ENCODE measurements at places on chromosomes 2 and 18.

GRCh38 chr2:174158003-174158402 lies 90.3 kb downstream of the OLA1 start:
- peak; percentile 25 for DNase-seq

DNA sequence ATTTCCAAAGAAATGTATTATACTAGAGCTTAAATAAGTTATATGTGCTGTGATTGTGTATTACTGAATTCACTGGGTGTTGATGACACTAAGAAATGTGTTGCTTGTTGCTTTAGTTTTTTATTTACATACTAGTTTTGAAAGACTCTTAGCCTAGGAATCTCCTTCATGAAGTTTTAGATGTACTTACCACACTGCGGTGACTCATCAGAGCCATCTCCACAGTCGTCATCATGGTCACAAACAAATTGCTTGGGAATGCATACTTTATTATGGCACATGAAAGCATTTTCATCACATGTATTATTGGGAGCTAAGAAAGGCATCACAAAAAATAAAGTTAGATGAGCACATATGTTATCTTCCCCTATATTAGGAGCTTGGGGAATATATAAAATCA lies 1624.2 kb downstream of the LRP1B start:
- DNase-seq: no peak

DNA sequence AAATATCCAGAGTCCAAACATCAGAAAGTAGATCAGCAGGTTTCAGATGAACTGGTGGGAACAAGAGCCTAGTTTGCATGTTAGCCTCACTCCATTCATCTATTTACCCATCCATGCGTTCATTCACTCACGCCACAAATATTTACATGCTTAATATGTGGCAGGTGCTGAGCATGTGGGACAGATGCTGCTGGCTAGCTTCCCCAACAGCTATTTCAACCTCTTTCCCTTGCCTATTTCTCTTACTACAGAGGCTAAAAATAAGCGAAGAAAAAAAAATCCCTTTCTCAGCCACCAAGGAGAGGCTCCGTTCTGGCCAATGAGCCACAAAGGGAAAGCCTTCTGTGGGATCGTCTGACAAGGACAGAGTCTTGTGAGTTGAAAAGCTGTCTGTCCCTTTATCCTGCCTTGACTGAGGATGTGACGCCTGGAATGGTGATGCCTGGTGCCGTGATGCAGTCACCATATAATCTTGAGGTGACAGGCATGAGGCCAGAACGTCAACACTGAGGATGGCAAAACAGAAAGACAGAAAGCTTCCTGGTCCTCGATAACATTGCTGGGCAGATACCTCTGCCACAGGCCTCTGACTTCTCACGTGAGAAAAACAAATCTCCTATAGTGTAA lies 78.2 kb downstream of the KCTD1 start:
- no peak for DNase-seq

- no peak for DNase-seq
These were observed 25.0 kb downstream of the PTPN2 start for GRCh38 chr18:12858991-12859390.

- DNase-seq: no peak
These were observed 86.7 kb upstream of the RANBP2 start for GRCh38 chr2:108632332-108633160.

GRCh38 chr2:240431661-240432424 lies 3.6 kb upstream of the GPC1 start:
- DNase-seq: no peak

DNA sequence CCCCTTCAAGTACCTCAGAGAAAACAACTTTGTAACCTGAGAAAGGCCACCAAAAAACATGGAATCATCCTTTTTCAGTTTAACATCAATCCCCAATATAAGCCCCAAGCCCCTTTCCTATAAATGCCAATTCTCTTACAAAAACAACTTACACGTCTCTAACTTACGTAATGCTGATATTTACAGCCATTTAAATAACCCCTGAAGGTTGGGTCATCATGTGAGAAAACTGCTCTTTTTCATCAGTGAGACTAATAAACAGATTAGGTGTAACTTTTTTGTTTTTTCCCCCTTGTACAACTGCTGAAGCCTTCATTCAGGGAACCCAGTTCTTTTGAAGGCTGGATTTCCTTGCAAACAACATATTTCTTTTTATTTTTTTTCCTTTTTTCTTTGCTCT lies 3.7 kb downstream of the FASTKD1 start:
- DNase-seq: no peak

GRCh38 chr2:126359494-126359893 lies 296.5 kb upstream of the GYPC start:
- DNase-seq: peak; percentile 2

DNA sequence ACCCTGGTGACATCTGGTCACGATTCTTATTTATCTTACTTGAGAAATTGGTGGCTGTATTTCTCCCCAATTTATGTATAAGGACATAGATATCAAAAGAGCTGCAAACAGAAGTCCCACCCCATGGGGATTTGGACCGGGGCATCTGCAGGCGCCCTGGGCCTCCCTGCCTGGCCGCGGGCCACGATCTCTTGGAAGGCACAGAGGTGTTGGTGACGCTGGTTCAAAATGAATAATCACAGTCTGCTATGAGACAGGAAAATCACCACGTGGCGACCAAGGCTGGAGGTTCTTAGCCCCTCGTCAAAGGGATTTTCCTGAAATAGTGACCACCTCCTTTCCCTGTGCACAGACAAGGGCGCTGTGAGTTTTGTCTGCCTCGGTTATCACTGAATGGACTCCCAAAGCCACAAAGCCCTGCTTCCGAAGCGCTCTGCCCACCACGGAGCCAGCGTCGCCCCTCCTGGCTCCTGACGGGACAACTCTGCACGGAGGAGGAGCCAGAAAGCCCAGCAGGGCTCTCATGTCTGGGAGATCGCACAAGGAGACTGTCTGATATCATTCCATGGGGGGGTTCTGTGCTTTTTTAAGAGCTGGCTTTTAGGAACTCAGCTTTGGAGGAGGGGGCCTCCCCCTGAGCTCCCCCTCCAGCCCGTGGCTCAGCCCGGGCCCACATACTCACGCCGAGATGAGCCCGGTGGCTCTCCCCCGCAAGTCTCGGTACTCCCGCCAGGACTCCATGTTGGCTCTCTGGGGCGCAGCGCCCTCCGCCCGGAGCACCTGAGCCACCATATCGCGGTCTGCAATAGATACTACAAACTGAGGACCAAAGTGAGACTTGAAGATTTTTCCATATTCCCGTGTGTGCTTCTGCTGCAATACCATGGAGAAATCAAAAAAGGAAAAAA lies 14.6 kb downstream of the CYP27C1 start:
- DNase-seq: no peak

DNA sequence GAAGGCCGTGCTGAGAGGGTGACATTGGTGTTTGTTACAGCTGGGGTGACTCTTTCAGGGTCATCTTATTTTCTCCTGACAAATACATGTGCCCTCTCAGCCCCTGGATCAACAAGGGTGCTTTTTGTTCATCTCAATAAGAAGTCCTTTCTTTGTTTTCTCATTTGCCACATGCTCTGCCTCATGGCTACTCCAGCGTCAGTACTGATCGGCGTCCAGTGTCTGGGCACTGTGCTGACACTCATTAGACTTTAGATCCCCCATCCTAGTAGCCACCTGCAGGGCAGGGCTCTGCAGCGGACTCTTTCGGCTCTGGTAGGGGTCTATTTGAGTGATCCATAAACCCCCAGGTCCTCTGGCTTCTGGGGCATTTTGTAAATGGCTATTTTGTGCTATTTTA lies 38.4 kb downstream of the NPPC start:
- no peak for DNase-seq

DNA sequence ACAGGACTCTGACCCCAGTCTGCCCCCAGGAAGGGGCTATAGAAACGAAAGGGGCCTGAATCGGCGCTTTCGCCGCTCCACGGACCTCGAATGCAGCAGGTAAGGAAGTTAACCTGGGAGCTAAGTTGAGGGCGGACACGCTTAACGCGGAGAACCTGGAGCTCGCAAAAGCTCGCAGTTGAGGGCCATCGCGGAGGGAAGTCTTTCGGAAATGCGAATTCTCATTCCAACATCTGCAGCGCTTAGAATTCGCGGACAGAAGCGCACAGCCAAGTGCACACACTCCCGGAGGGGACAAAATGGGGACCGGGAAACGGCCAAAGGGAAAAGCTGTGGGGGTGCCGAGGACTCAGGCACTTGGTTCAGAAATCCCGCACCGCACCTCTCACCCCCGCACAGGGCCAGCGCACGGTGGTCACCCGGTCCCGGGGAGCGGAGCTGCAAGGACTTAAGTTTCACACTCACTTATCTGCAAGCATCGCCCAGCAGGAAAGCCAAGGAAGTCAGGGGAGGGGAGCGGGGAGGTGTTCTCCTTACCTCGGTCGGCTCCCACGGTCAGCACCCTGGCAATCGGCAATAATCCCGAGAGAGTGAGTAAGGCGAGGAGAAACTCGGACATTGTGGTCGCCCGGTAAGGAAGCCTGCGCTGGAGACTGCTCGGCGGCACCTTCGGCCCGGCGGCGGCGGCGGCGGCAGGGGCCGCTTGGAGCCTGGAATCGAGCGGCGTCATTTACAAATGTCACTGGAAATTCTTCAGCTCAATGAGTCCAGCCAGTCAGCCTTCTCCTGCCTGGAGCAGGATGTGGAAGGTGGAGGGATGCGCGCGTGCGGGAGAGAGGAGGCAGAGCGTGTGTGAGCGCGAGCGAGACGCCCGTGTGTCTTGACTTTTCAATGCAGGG lies 456 bp downstream of the LRP1B start:
- DNase-seq: no peak

- no peak for DNase-seq
These were observed 3.5 kb downstream of the MXD1 start for GRCh38 chr2:69918401-69918800.

GRCh38 chr2:35871672-35872071 lies 483.9 kb upstream of the CRIM1 start:
- no peak for DNase-seq

DNA sequence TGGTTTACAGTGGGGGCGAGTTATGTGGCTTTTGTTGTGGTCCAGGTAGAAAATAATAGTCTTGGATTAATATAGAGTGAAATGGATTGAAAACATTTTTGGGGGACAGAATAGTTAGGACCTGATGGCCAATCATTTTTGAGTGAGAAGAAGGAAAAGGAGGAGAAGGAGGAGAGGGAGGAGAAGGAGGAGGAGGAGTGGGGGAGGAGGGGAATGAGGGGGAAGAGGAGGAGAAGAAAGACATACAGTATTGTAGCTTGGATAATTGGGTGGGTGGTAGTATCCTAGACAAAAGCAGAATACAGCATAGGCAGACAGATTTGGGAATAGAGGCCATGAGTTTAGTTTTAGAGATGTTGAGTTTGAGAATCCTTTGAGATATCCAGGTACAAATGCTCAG lies 101.6 kb downstream of the GATA6 start:
- no peak for DNase-seq

DNA sequence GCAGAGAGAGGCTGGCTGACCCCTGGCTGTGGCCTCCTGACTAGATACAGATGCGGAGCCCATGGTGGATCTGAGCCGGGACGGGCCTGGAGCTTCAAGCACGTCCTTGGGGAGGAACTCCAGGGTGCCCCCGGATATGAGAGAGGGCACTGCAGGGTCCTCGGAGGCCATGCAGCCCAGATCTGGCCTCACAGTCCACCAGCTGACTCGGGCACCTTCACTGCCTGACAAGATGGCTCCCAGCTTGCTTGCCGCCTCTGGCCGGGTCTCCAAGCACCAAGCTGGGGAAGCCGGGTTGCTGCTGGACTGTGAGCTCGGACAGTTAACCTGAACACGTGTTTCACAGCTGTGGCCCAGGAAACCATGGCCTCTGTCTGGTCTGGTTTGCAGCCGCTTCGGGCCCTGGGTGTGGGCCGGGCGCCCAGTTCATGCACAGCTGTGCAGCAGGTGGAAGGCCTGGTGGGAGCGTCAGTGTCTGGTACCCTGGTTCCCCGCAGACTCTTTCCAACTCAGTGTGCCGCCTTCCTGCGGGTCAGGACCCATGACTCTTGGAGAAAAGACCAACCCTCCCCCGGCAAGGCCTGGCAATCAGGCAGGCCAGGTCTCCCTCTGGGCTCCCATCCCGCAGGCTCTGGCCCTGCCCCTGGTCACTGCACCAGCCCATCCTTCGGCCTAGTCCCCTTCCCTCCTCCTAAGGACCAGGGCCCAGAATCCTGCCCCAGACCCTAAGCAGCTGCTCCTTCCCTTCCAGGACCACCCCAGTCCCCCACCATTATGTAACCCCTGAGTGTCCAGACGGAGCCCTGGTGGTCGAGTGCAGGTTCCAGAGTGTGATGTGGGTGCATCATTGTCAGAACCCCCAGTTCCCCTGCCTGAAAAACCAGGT lies 74.6 kb upstream of the OTOS start:
- no peak for DNase-seq

GRCh38 chr18:3454365-3455089 lies 4.6 kb downstream of the TGIF1 start:
- peak; percentile 59 for DNase-seq

DNA sequence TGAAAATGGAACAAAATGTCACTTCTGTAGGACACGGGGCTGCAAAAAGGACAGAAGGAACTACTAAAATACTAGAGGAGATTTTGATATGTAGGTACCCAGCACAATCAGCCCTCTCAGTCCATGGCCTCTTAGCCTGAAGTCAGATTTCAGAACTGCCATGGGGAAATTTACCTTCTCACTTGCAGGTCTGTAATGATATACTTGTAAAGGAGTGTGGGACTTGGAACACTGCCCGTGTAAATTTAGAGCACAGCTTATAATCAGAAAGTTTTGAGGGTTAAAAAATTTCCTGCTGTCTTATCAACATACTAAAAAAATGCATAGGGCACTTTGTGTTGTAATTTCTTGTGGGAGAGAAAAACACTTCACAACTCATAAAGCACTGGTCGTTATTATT lies 60.6 kb downstream of the ZEB2 start:
- no peak for DNase-seq

DNA sequence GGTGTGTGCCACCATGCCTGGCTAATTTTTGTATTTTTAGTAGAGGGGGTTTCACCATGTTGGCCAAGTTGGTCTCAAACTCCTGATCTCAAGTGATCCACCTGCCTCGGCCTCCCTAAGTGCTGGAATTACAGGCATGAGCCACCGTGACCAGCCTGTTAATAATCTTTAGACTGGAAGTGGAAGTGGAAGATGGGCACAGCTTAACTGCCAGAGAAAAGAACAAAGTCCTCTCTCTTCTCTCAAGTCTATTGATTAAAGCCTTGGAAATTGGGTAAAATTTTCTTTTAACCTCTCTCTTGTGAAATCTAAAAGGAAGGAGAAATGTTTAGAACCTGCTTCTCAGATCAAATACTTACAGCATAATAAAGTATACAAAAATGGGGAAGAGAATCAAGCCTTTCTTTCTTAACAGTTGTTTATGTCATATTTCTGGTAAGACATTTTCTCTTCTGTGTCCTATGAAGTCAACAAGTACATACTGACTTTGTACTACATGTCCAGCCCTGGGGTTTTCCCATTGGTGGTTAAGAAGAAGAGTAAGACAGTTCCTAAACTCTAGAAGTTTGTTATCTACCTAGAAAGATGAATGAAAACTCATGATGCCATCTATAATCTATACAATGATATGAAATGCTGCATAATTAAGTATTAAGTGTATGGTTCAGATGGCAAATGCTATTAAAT lies 4.6 kb downstream of the TMEM169 start:
- no peak for DNase-seq
